ENCODE measurements at places on chromosomes 3 and 15. TPM values are rescaled to one million over a fixed set of nuclear protein-coding genes. Genes with fewer than 3 reads are reported as not detected.
A peak's percentile ranks its signal among the peaks of the same experiment; 100 is the strongest.

- DNase-seq = no peak
Observed at GRCh38 chr3:148990236-148990635, 1.1 kb upstream of the GYG1 start.

- peak; percentile 47 for DNase-seq
Observed at GRCh38 chr3:52265387-52265786, 13.1 kb downstream of the WDR82 start.

CCRL2 gene
- total RNA-seq = 2.8 TPM

DNA sequence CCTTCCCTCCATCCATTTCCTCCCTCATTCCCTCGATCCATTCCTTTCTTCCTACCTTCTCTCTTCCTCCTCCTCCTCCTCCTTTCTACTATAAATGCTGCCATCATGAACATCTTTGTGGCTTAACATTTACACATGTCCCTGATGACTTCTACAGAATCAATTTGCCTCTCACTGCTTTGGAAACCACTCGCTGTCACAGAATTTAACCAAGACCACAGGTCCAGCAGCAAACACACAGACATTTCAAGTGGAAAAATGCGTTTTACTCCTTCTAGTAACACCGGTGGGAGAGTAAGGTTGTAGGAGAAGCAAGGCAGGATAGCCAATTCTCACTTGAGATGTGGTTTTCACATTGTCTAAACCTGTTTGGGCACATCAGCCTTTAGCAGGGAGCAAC, 101.4 kb upstream of the LRIG1 start:
- DNase-seq = no peak

- DNase-seq = peak; percentile 68
Observed at GRCh38 chr3:195705081-195705991, 15.4 kb upstream of the MUC20 start.

DNA sequence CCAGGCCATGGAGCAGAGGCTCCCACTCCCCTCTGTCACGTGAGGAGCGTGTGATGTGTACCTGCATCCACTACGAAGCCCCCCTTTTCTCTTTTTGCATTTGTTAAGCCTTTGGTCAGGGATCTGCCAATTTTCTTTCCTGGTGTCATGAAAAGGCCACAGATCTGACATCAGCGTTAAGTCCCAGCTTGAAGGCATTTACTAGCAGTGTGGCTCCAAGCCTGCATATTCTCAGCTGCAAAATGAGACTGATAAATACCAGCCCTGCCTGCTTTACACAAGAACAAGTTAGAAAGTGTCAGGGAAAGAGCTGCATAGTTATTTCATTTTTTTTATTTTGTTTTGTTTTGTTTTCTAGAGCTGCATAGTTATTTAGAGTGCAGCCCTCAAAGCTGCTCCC, 2.3 kb upstream of the ANKRD63 start:
- no peak for DNase-seq

DNA sequence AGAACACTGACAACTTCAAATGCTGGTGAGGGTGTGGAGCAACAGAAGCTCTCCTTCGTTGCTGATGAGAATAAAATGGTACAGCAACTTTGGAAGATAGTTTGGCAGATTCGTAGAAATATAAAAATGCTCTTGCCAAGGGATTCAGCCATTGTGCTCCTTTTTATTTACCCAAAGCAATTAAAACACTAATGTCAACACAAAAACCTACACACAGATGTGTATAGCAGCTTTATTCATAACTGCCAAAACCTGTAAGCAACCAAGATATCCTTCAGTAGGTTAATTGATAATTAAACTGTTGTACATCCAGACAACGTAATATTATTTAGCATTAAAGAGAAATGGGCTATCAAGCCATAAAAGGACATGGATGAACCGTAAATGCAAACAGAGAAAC, 37.8 kb upstream of the LSAMP start:
- no peak for DNase-seq

GRCh38 chr3:30448450-30449289, 157.7 kb upstream of the TGFBR2 start:
- no peak for DNase-seq

- DNase-seq = no peak
Observed at GRCh38 chr3:120506076-120506827, 55.5 kb upstream of the FSTL1 start.

GOLGA6D gene
- not detected for total RNA-seq

GRCh38 chr15:81889485-81889881, 156.3 kb downstream of the MEX3B start:
- DNase-seq = no peak

NCK1 gene
- 46.8 TPM for total RNA-seq

HAPLN3 gene
- 11.2 TPM for total RNA-seq

- no peak for DNase-seq
Observed at GRCh38 chr15:61383421-61383820, 154.3 kb upstream of the RORA start.

- DNase-seq = no peak
Observed at GRCh38 chr3:64074060-64074459, 50.8 kb upstream of the PSMD6 start.

- no peak for DNase-seq
Observed at GRCh38 chr3:50324351-50325112, 2.0 kb upstream of the HYAL2 start.

DNA sequence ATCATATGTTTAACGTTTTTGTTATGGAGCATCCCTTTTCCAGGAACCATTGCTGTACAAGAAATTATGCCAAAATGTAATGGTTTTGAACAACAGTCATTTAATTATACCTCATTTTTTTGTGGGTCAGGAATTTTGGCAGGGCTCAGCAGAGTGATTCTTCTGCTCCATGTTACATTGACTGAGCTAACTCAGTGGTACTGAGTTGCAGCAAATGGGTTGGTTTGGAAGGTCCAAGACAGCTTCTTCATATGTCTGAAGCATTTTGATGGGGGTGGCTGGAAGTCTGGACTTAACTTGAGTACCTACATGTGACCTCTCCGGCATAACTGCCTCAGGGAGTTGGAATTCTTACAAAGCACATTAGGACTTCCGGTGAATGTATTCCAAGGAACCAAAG, 26.0 kb upstream of the CMC1 start:
- no peak for DNase-seq

CCR9 gene
- 0.22 TPM for total RNA-seq

DNA sequence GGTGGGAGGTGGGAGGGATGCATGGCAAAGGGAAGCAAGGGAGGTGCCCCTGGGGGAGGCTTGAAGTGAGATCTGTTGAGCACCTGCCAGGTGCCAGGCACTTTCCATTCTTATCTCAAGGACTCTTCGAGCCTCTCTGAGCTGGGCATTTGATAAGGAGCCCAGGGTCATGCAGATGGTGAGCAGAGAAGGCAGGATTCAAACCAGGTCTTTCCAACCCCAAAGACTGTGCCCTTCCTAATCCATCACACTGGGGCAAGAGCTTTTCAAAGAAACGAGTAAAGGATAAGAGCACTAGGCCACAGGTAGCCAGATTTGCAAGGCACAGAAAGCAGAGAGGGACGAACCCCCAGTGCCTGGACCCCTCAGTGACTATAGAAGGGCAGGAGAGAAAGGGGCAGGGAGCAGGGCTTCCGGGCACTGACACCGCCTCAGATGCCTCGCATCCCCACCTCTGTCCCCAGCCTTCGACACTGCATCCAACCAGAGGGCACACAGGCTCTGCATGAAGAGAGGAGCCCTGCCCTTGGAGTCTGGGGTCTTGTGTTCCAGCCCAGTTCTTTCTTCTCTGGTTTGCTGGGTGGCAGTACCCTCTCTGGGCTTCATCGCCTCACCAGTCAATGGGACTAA, 21.0 kb downstream of the IGDCC4 start:
- no peak for DNase-seq

SNURF gene
- total RNA-seq = 19.1 TPM

DNA sequence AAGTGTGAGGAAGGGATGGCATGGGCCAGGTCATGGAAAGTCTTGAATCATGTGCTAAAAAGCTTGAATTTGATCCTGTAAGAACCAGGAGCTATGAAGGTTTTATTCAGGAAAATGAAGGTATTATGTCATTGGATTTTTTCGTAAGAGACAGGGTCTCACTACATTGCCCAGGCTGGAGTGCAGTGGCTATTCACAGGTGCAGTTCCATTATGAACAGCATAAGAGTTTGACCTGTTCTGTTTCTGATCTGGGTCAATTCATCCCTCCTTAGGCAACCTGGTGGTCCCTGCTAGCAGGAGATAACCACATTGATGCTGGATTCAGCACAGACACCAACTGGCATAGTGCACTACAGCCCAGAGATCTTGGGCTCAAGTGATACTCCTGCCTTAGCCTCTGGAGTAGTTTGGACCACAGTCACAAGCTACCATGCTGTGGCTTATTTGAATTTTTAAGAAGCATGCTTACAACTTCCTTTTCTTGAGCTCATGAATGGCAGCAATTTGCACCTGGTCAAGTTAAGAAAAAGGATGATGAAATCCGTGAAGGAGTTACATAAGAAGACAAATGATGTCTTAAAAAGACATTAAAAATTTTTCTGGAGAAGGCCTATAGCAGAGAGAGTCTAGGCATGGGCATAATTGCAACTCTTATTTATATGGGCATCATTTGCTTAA, 79.1 kb downstream of the CADPS start:
- no peak for DNase-seq

LRRC28 gene
- 25.5 TPM for total RNA-seq

DNA sequence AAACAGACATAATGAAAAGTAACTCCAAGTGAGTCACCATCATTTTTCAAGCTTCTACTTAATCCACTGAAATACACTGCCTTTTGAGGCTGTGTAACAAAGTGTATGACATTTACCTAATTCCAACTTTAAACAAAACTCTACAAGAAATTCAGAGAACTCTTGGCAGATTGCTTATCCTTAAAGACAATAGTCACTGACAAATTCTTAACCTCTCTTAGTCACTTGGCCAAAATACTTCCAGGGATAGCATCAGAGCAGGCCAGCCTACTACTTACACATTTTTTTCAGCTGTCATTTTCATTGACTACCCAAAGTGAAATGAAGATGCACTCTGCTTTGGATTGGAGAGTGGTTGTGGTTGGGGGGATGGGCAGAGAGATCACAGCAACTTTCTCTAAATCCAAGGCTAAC, 3.6 kb downstream of the WWTR1 start:
- no peak for DNase-seq

MED12L gene
- total RNA-seq = 0.82 TPM

C3orf49 gene
- not detected for total RNA-seq

SMCO1 gene
- not detected for total RNA-seq

DNA sequence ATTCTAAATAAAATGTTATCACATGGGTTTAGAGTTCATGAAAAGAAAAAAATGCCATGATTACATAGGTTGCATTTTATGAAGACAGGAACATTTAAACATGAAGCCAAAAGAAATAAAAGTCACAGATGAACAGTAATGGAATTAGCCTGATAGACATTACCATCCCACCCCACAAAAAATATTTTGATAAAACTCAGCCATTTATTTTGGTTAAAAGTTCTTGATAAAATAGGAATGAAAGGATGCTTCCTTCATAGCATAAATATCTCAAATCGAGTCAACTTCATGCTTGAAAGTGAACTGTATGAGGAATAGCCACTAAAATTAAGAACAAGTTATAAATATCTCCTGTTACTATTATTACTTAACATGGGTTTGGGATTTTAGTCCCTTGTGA, 101.9 kb upstream of the TMC3 start:
- no peak for DNase-seq

IGSF11 gene
- 1.3 TPM for total RNA-seq

GRCh38 chr3:24812116-24812515, 317.5 kb upstream of the THRB start:
- no peak for DNase-seq

CHRD gene
- 16.8 TPM for total RNA-seq

- DNase-seq = no peak
Observed at GRCh38 chr15:51672155-51672687, 9.1 kb upstream of the SCG3 start.

- no peak for DNase-seq
Observed at GRCh38 chr3:21055015-21055414, 696.0 kb downstream of the ZNF385D start.

DNA sequence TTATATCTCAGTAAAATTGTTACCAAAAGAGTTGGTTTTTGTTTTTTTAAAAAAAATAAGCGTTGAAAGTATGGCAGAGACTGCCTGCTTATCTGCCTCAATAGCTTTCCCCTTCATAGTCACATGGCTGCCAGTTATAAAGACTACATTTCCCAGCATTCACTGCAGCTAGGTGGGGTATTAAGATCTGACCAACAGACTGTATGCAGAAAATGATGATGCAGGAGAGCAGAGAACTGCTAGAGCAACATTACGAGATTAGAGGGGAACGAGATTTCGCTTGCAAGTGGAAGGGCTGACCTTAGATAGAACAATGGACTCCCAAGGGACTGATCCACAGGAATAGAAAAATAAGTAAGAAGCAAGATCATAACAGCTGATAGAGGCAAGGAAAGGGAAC, 14.3 kb downstream of the RHOA start:
- no peak for DNase-seq

GRCh38 chr15:25718597-25718996, 144.5 kb downstream of the ATP10A start:
- DNase-seq = no peak

CHAC1 gene
- total RNA-seq = 4.7 TPM

DNA sequence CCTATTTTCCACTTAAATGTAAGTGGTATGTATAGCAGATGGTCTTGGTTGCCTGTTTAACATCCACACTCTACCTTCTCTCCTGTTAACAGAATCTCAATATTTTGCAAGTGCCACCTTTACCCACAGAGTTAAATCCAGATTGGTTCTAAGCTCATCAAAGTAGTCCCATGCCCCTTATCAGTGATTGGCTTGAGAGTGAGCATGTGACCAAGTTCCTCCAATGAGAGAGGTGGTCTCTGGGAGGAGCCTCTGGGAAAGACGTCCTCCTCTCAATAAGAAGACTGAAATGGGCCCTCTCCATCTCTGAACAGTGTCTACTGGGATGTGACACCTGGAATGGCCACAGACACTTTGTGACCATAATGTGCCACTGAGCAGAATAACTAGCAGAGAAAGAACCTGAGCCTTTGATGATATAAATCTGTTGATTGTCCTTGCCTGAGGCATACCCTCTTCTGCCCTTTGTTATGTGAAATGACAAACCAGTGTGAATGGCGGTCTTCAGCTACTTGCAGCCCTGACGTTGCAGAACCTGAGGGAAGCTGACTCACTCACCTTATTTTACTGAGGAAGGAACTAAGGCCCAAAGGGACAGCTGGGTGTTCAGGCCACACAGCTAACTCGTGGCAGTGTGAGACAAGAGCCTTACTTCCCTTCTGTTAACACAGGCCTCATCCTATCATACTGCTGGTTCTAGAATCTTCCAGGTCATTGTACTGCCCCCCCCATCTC, 42.4 kb upstream of the LARS2 start:
- no peak for DNase-seq

- DNase-seq = no peak
Observed at GRCh38 chr15:57031082-57031481, 112.6 kb downstream of the TCF12 start.

GRCh38 chr15:57236561-57237300, 139.6 kb upstream of the CGNL1 start:
- DNase-seq = no peak

- DNase-seq = no peak
Observed at GRCh38 chr3:153084431-153084830, 77.6 kb upstream of the RAP2B start.

GRCh38 chr3:161251716-161252115, 30.6 kb downstream of the NMD3 start:
- DNase-seq = no peak

All from kidney (tissue), 22 donors.